Germinal center (tissue), 1 donor: ENCODE measurements at places on chromosomes 2 and 18.

DNA sequence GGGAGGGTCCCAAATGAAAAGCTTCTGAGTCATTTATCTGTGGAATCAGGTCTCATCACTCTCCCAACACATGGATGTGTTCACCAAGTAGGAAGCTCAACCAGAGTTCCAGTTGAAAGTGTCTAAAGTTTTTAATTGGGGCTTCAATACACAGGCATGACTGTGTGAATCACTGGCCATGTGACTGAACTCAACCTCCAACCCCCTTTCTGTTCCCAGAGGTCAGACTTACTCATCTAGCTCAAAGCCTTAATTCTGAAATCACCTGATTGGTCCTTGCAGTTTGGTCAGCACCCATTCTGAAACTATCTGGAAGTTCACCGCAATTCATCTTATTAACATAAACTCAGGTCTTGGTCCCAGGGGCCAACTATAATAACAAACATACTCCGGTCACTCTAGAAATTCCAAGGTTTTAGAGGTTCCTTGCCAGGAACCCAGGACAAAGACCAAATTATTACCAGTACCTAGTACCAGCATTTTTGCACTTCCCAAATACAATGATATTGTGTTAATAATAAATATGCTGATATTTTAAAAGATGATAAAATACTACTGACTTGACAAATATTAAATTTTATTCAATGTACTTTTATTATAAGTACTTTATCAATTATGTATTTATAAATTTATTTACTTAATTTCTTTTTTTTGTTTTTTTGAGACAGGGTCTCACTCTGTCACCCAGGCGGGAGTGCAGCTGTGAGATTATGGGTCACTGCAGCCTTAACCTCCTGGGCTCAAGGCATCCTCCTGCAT lies 10.7 kb upstream of the RBM45 start:
- DNase-seq: no peak

DNA sequence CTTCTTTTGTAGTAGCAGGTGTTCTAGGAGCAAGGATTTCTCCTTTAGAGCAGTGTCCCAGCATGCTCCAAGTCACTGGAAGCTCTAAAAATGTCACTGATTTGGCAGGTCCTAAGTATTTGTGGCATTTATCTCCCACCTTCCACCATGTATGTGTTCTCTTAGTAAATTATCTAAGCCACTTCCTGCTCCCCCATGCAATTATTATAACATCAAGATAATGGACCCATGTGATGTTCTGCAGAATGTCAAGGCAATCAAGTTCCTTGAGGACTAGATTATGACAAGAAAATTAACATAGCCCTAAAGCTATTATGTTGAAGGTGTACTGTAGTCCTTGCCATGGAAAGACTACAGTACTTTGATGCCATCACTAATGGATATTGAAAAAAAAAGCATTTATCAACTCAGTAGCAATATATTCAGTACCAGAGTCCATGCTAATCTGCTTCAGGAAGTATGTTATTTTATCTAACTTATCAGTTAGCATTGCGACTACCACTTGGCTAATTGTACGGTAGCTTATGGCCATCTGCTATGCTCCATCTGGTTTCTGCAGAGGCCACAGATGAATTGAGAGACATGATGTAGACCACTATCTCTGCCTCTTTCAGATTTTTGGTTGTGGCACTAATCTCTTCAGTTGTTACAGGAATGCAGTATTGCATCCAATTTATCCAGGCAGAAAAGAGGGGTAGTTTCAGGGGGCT lies 56.7 kb downstream of the GPR39 start:
- no peak for DNase-seq

- DNase-seq: no peak
These were observed 27.6 kb upstream of the FANCL start for GRCh38 chr2:58268685-58269084.

GRCh38 chr2:8544786-8545694 lies 136.8 kb upstream of the ID2 start:
- DNase-seq: peak; percentile 85

DNA sequence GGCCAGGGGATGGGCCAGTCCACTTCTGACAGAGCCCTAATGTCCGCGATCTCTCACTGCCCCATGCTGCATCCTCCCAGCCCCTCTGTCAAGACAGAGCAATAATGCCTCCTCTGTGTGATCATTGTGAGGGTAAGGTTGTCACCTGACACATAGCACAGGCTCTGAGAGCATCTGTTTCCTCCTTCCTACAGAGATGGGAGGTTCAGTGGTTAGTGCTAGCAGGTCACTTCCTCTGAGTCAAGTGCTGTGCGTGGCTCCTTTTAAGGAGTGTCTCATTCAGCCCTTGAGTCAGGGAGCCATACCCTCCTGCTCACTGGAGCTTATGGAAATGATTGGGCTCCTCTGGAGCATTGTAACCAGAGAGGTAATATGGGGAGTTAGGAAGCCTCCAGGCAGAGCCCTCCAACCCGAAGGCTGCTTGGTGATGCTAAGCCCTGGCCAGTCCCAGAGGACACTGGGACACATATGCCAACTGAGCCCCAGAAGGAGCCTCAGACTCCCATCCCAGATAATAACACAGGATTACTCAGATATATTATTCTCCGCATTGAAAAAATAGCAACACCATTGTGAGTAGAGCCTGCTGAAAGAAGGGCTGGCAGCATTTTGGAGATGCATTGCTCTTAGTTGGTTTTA lies 189.0 kb downstream of the GALNT1 start:
- DNase-seq: no peak

- DNase-seq: no peak
These were observed 25.6 kb upstream of the PRLH start for GRCh38 chr2:237540823-237541222.

DNA sequence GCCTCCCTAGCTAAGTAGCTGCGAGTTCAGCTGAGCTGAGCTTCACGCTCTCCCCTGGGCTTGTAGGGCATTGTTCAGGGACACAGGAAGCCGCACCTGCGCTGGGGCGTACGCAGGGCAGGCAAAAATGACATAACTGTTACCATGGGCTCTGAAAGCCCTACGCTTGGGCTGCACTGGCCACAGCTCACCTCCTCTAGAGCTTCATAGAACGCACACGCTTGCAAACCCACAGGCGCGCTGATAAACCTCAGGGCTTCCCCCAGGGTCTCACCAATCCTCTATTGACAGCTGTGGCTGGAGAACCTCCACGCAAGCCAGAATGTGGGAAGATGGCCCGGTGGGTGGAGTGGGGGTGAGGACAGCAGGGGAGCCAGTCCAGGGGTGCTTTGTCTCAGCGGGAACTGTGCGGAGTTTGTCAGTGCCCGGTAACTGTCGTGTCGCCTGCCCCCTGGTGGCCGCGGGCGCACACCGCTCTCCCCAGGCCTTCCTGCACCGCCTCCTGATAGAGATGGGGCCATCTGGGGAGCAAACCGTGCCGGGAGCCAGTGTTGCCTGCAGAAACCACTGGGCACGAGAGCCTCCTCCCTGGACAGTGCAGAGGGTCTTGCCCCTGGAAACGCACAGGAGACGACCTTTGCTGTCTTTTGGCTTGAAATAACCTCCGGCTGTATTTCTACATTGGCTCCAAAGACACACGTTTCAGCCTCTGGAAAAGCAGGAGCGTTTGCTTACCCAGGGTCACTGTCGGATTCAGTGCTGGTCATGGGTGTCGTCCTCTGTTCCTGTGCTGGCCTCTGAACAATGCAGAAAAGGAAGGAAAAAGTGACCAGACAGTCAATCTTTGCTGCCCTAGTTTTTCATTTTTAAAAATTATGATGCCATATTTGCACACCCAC lies 17.0 kb upstream of the CIDEA start:
- DNase-seq: peak; percentile 75

GRCh38 chr2:29000481-29000880 lies 19.4 kb downstream of the TOGARAM2 start:
- DNase-seq: peak; percentile 81

DNA sequence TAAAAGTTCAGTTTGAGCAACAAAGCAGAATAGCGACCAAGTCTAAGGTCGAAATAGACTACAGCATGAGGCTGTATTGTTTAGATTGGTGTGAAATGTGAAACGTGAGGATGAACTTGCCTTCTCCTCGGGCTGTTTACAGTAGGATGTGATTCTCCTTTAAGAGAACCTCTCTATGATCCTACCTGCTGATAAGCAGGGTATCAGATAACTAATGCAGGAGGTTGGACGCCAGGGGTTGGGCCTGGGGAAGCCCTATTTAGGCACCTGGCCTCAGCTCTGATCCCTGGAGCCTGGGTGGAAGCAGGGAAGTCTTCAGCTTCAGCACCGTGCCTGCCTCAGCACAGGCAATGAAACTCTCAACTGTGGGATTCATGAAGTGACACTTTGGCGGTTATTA lies 11.4 kb downstream of the CRYGD start:
- no peak for DNase-seq

DNA sequence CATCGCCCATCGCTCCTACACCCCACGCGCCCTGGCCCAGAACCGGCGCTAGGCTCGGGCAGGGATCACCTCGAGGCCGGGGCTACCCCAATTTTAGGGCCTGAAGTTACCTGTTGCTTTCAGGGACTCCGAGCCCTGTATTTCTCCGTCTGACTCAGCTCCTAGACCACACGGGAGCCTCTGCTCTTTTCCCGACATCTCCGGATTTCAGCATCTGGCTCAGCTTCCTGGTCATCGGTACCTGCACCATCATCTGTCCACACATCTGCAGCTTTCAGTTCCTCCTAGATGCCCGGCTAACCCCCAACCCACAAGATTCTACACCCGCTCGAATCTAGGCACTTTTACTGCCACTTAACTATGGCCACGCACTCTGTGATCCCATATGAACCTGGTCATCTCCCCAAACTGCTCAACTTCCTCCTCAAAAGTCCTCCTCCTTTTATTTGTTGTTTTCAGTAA lies 12.1 kb upstream of the HMSD start:
- DNase-seq: no peak

DNA sequence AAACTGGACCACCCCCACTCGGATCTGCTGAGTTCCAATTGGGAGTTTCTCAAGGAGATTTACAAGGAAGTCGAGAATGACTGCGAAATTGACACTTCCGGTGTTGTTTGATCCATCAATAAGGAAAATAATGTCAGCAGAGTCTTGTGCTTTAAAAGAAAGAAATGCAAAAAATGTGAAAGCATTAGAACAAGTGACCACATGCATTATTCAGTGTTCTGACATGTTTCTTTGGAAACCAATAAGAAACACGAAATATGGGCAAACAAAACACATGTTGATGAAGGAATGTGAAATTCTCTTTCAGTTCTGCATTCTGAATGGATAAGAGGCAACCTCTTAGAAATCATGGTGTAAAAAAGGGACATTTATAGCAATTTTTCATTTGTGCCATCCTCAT lies 25.9 kb downstream of the COL6A3 start:
- DNase-seq: no peak

- no peak for DNase-seq
These were observed 9.1 kb downstream of the RPL31 start for GRCh38 chr2:101011152-101011551.

DNA sequence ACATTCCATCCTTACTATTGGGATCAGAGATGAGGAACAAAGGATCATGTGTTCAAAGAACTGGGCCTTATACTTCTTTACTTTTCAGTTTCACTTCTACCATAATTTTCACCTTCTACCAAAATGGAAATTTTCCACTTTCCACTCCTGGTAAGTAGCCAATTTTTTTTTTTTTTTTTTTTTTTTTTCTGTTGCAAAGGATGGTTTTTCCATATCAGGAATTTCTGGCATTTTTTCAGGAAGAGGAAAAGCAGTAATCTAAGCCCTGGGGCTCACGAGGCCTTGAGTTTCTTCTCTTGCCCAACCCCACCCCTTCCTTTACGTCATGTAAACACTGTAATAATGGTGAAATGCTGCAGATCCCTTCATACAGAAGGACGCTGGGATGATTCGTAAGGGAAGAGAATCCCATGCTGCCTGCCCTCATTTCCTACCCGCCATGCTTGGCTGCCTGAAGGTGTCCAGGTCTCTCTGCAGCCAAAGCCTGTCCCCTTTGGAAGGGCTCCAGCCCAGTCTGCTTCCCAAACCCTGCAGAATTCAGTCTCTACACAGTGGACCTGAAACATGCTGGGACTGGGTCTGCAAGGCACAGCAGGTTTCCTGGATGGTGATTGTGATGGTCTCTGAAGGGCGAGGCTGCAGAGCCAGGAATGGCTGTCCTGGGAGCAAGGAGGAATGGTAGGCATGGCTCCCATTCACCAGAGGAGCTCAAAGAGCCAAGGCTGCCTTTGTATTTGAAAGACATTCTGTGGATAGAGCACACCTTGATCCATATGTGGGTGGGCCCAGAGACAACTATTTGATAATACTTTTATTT lies 57.0 kb downstream of the EFR3B start:
- DNase-seq: no peak

DNA sequence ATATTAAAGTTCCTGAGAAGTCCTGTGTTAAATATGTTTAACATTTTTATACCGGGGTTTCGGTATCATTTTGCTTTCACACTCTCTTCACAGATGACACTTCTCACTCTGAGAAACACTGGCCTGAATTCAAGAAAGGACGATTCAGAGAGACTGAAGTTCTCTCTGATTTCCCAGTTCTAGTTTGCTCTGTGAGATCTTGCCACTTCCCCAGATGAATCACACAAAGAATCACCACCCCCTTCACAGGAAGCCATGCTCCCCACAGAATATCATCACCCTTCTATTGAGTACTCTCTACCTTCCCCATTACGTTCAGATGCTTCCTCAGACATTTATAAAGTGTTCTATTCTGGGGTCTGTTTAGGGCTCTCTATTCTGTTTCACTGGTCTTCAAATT lies 16.1 kb upstream of the CD207 start:
- no peak for DNase-seq

DNA sequence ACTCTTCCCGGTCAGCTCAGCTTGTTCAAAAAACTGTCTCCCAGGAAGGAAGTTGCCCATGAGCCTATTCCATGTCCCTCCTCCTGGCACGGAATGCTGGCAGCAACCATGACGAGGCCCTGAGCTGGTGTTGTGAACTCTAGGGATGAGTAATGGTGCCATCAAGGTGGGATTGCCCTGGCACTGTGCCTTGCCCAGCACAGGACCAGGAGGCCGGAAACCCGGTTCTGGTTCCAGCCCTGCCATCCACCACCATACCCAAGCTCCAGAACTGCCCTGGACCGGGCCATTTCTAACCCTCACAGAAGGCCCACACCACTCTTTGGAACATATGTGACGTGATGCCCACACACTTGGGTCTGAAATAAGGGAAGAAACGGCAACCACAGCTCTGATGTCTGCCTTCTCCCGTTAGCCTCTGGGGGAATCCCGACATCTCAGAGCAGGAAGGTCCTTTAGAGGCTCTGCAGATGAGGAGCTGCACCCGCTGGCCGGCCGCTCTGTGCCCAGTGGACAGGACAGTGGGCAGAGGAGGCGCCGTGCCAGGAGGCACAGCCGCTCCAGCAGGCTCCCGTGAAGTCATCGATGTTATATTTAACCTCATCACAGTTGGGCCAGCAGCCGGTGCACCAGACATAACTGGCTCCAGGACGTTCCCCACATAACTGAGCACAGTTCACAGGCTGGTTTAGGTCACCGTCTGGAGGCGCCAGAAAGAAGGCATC lies 462.1 kb upstream of the ID2 start:
- no peak for DNase-seq

DNA sequence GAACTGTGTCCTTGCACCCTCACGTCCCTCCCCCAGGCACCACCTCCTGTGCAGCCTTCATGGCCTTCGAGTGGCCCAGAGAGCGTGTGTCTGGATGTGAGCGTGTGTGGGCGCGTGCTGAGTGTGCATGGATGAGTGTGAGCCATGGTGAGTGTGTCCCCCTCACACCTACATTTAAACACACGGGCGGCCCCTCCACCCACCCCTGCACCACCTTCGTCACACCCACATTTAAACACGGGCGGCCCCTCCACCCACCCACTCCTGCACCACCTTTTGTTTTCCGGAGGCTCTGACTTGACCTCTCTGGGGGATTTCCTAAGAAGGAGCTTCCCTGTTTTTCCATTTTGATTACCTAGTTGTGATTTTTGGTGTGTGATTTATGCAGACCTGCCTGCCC lies 17.8 kb downstream of the DTYMK start:
- DNase-seq: no peak
